Hippocampal formation (tissue), 2 donors: ENCODE measurements at places on chromosomes 11 and 22.

GRCh38 chr11:763073-763463, 14.2 kb downstream of the GATD1 start:
- DNase-seq: no peak

- no peak for DNase-seq
Measured at GRCh38 chr11:63942803-63943202, 4.0 kb downstream of the NAA40 start.

DNA sequence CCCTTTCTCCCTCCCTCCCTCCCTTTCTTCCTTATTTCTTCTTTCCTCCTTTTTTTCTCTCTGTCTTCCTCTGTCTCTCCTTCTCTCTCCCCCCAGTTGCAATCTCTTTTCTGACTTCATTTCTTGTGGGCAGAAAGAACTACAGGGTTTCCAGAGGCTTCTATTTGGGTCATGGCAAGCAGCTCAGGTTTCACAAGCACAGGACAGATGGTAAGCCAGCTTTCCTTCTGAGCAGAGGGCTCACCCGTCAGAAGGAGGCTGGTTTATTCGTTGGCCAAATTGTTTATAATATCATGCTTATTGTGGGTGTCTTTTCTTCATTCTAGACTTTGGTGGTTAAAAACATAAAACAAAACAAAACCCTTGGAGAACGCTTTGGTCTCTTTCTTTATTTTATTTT, 58.9 kb upstream of the CLMP start:
- DNase-seq: no peak

GRCh38 chr11:94958121-94958696, 15.1 kb downstream of the CWC15 start:
- no peak for DNase-seq

DNA sequence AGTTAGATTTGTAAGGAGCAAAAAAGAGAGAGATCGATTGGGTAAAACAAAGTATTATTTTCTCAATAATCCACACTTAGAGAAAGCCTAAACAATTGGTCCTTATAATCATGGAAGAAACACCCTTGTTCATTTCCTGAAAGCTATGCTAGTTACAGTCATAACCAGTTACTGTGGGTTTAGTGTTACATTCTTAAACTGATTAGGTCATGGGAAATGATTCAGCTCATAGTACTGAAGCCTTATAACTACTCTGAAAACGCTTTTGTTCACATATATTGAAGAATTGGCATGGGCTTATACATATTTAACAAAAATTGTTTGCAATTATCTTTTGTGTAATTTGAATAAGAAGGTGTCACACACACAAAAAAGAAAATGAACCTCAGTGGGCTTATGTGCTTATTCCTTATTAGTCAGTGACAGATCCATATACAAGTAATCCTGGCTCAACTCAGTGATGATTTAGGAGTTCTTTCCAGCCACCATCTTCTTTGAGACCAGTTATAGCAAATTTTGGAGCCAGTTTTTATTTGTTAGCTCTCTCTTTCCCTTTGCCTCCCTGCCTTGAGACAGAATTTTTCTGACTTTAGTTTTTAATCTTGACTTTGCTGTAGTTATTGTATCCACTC, 198.5 kb upstream of the CTSC start:
- no peak for DNase-seq

DNA sequence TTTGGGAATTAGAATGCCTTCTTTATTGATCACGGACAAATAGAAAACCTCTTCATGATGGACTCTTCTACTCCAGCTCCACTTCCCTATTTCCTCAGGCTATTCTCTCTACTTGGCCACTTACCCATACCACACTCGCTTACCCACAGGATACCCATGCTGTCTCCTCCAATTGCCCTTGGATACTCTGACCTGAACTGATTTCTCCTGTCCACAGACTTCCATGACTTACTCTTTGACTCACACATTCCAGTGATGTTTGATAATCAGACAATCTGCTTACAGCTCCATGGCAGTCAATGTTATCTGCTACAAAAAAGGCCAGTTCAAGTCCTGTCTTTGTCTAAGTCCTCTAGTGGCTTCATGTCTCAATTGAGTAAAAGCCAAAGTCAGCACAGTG, 292.0 kb upstream of the CTSC start:
- no peak for DNase-seq

DNA sequence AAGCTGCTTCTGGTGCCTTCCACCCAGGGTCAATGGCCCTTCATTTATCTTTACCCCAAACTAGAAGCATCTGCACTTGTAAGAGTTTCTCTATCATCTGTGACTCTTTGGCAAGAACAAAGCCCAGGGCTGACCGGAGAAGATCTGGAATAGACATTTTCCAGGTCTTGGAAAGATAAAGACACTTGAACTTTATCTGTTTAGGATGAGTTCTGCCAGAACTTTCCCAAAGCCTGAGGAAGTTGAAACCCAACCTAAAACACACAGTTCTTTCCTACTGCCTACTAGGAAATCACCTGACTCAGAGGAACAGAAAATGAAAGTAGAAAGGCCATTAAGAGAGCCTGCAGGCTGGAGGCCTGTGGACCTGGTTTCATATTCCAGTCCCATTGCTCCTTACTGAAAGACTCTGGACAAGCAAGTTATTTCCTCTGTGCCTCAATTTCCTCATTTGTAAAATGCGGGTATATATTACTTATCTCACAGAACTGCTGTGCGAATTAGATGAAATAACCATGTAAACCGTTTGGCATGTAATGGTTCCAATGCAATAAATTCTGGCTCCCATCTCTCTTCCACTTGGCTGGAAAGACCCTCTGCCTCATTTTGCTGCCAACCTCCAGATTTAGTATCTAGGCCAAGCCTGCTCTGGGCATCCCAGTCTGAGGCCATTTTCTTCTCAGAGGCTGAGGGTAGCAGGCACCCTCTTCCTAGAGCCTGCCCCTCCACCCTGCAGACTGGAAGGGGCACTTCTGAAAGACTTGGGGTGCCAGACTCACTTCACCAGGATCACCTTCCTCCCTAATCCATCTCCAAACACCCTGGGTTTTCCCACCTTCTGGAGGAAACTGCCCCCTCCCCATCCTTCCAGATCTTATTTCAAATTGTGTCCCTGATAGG, 1.2 kb downstream of the UBE2L6 start:
- peak; percentile 7 for DNase-seq

- DNase-seq: no peak
Measured at GRCh38 chr22:39106326-39106725, 9.3 kb downstream of the APOBEC3H start.

- no peak for DNase-seq
Measured at GRCh38 chr22:36541831-36542411, 13.0 kb upstream of the EIF3D start.
